CD4-positive, alpha-beta T cell (primary cell): ENCODE measurements at places on chromosomes 7 and 10.
A peak's percentile ranks its signal among the peaks of the same experiment; 100 is the strongest.

DNA sequence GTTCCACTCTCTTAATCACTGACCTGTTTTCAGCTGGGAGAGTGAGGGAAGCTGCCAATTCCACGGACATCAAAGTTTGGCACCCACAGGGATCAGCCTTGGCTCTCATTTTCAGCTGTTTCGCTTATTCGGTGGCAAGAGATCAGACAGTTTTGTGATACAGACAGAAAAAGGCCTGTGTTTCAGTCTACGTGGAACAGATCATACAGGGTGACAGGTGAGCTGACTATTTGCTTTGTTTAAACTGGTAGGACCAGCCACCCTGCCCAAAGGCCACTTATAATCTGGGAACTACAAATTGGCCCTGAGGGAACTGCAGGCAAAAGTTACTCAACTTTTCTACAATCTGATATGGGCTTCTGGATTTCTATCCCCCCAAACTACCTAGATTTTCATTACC lies 128.6 kb downstream of the ZNF467 start:
- no peak for DNase-seq

GRCh38 chr10:55233505-55233904 lies 432.5 kb upstream of the PCDH15 start:
- DNase-seq, result no peak

- DNase-seq, result peak; percentile 44
Measured at GRCh38 chr10:119496273-119496672, 46.2 kb downstream of the RGS10 start.

- no peak for DNase-seq
Measured at GRCh38 chr7:26726051-26726450, 138.3 kb downstream of the SKAP2 start.

GRCh38 chr10:13115832-13116803 lies 16.2 kb downstream of the OPTN start:
- DNase-seq, result no peak

DNA sequence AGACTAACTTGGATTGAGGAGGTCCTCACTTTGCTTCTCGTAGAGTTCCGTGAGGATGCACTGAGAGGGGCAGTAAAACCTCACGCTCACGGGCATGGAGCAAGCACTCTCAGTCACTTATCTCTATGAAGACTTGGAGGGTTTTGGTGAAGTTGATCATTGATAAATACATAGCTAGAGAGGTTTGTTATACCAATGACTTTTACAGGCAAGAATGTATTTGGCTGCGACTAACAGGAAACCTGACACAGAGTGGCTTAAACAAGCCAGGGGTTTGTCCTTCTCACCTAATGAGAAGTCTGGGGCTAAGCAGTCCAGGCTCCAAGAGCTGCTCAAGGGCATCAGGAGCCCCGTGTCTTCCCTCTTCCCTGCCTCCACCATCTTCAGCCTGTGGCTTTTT lies 6.1 kb downstream of the BICC1 start:
- DNase-seq, result no peak

GRCh38 chr7:117405519-117405918 lies 21.8 kb downstream of the ASZ1 start:
- DNase-seq, result no peak

GRCh38 chr7:75916259-75916658 lies 1.3 kb downstream of the POR start:
- DNase-seq, result no peak

GRCh38 chr7:6202117-6202516 lies 70.3 kb downstream of the CYTH3 start:
- DNase-seq, result no peak

DNA sequence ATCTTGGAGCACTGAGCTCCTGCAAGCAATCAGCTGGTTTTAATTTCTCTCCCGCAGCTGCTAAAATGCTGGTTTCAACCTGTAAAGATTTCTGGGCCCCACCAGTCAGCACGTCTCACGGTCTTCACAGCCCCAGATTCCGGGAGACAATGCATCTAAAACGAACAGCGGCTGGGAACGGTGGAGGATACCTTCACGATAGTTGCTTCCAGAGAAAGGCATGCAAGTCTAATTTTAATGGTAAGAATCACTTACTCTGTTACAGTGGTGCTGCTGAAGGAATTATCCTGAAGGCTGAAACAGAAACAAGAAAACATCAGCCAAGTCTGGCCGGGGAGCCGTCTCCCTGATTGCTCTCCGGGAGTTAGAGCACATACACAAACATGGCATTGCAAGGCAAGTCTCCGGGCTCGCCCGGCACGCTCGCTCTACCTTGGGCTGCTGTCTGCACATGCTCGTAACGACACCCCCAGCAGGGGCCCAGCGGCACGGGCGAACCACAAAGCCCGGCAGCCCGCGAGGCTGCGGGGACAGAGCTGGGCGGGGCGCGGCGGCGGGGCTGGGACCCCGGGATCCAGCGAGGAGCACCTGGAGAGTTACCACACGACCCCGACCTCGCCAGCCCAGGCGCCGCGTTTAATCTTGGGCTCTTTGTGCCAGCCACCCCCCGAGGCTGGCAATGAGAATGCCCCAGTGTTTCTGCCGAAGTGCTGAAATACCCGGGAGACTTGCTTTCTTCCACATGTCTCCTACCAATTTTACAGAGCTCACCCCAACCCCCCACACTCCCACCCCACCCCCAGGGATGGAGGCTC lies at the start of gene FAM13C:
Gene FAM13C (minus strand): TSS at position 406 of the 815 bp plus-strand sequence. CDS start 89 bp downstream, at position 317.
- peak; percentile 3 for DNase-seq

- DNase-seq, result no peak
Measured at GRCh38 chr10:52390388-52390787, 76.3 kb downstream of the DKK1 start.

DNA sequence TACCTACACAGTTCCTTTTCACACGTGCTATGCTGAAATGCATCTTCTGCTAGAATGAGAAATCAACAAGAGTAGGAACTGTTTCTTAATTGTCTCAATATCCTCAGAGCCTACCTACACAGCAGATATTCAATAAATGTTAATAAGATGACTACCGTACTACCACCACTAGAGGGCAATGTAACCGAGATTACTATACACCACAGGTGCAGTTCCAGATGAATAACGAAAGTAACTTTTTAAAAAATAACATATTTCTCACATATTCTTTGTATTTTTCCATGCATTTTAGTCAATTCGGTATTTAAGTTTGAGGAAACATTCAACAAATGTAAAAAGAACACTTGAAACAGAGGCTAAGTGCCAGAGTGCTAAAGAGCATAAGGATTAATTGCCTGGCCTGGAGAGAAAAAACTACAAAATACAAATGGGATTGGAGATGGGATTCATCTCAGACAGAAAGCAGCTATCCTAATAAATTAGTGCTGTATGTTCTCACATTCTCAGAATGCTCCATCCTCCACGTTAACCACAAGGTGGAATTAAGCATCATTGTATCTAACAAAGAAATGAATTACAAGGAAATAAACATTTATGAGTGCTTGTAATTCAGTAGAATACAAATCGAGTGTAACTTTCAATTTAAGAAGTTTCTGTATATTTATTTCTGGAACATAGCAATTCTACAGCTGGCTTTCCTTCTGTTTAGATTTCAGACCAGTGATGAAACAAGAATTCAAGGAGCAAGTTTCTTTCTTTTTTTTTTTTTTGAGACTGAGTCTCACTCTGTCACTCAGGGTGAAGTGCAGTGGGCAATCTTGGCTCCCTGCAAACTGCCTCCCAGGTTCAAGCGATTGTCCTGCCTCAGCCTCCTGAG lies 20.3 kb upstream of the HECTD2 start:
- DNase-seq, result no peak

DNA sequence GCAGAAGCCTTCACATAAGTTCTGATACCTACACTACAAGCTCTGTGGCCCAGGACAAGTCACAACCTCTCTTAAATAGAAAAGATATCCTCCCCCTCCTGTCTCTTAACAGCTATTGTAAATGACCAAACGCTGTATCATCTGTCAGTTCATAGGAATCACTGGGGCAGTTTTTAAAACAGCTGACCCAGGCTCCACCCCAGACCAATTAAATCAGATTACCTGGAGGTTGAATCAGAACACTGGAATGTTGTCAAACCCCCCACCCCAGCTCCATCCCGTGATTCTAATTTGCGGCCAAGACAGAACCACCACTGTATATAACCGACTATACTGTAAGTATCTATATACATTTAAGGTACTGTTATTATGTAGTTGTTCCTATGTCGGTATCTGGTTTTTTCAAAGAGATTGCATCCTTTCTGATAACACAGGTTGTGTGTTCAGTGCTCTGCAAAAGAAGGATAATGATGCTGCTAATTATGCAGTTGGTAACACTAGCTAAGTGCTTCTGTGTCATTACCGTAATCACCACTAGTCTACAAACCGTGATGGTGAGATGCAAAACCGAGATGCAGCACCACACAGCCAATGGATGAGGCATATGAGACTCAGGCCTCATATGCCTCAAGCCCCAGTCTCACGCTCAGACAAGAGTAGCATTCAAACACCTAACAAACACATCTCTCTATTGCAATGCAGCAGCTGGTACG lies 47.4 kb downstream of the TNS3 start:
- no peak for DNase-seq

DNA sequence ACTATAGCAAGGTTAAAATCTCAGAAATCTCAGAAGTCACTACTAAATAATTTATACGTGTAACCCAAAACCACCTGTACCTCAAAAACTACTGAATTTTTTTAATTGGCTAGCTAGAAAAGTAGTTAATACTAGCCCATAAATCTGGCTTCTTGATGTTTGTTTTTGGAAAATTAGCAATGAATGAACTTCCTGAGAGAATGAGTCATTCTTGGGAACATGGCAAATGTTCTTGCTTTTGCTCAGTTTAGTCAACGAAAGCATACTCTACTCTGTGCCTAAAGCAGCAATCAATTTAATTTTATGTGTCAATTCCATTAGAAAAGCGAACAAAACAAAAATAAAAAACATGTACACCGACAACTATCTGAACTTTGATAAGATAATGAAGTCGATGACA lies 69.2 kb downstream of the SEMA3E start:
- no peak for DNase-seq

GRCh38 chr7:33806298-33807154 lies 98.8 kb upstream of the BMPER start:
- DNase-seq, result no peak
